Activated T-helper 1 cell treated with anti-CD3 and anti-CD28 coated beads, Interleukin-2, amount 50 U/mL, for 16 hours (primary cell): ENCODE measurements at places on chromosomes 16 and 17.

DNA sequence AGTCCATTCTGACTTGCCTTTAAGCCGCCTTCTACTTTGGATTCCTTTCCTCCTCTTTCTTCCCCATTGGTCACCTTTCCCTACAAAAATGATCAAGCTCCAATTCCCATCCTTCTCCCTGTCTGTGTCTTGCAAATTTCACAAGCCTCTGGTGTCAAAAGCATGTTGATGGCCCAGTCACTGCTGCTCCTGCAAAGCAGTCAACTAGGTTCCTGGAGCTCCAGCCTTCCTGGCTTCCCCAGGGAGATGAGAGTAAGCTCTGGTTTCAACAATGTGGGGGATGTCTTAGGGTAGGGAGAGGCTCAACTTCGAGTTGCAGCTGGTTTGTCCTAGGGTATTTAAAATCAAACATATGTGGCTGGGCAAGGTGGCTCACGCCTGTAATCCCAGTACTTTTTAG lies 36.1 kb upstream of the HELZ start:
- DNase-seq, result no peak

- DNase-seq, result no peak
Measured at GRCh38 chr16:83040174-83040573, 413.4 kb downstream of the CDH13 start.

DNA sequence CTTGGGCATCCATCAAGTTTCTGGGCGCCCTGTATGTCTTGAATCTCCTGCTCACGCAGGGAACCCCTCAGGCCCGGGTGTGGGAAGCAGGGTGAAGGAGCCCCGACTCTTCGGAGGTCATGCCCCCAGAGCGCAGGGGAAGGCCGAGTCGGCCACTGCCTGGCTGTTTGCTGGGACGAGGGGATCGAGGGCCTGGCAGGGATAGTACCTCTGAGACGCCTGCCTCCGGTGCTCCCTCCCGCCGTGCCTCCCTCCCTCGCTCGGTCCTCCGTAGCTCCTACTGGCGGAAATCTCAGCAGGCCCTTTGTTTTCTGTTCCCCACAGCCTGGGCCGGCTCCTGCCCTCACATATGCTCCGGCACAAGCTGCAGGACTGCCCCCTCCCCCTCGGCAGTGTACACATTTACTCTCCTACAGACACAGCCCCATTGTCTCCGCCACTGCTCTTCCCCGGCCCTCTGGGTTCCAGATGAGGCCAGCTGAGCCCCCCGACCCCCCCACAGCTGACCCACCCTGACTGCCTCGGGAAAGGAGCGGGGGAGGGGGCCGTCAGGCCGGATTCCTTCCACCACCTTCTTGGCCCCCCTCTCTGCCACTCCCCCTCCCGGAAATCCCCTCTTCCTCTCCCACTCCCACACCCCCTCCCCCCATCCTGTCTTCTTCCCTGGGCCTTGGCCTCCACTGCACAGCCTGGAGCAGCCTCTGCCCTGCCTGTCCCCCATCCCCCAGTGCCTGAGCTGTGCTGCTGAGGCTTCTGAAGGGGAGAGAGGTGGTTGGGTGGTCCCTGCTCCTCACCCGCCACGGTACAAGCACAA lies 1.4 kb downstream of the TRAF4 start:
- DNase-seq, result no peak

- DNase-seq, result no peak
Measured at GRCh38 chr16:28859326-28859725, 4.3 kb upstream of the SH2B1 start.

- no peak for DNase-seq
Measured at GRCh38 chr16:76278980-76279379, 1.8 kb downstream of the CNTNAP4 start.

DNA sequence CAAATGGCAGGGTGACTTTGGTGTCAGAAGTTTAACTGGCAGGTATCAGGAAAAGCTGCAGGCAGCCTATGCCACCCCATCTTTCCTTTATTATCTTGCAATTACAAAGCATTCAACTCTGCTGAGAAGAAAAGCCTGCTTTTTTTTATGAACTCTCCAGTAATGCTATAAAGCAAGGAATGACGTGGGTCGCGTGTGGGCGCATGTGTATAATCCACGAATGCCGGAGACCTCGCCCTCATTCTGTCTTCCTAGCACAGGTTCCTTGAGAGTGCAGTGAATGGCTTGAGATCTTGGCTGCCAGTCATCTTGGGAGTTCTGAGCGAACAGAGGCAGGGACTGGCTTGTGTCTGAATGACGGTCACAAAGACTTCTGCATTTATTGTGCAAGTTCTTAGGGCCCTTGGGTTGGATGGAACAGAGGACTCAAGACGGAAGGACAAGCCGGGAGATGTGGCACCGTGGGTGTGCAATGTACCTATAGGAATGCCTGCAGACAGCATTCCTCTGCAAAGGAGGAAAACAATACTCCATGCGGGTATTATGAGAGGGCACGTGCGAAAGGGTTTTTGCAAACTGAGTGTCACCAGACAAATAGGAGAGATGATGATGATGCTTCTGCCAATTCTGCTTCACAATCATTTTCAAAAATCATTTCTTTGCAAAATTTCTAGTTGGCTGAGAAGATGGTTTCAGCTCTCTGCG lies 96.1 kb upstream of the ELAC2 start:
- no peak for DNase-seq

DNA sequence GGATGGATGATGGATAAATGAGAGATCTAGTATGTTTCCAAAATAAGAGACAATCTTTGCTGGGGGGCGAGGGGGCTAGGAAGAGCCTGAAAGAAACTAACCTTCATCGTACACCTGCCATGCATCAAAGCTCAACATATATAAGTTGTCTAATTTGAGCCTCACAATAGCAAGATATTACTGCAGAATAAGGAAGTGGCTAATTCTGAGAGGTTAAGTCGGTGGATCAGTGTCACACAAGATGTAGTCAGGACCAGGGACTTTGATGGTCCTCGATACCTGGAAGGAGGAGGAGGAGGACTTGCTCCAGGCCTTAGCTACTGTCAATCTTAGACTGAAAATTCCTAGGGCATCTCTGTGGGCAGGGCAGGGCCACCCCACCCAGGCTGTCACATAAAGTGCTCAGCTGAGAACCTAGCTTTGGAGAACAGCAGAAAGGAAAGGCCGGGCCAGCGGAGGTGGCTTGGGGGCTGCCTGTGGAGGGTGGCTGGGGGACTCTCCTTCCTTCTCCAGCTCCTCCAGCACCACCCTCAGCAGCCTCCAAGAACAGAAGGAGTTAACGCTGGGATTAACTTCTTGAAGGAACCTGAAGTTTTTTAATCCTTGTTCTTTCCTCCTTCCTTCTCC lies 460 bp upstream of the SLC13A2 start:
- no peak for DNase-seq
